ENCODE measurements at places on chromosomes 2 and 18.

- DNase-seq, result no peak
Observed at GRCh38 chr2:130878316-130878715, 41.6 kb downstream of the ARHGEF4 start.

DNA sequence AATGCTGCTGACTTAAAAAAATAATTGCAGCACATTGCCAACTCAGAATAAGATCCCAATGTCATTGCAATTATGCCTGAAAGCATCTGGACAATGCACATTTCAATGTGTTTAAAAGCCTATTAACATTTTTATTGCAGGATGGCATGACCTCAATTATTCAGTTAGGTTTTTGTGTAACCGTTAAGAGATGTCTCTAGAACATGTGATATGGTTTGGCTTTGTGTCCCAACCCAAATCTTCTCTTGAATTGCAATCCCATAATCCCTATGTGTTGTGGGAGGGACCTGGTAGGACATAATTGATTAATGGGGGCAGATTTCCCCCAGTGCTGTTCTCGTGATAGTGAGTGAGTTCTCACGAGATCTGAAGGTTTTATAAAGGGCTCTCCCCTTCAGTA is 43.2 kb upstream of the ZC3H15 start:
- no peak for DNase-seq

DNA sequence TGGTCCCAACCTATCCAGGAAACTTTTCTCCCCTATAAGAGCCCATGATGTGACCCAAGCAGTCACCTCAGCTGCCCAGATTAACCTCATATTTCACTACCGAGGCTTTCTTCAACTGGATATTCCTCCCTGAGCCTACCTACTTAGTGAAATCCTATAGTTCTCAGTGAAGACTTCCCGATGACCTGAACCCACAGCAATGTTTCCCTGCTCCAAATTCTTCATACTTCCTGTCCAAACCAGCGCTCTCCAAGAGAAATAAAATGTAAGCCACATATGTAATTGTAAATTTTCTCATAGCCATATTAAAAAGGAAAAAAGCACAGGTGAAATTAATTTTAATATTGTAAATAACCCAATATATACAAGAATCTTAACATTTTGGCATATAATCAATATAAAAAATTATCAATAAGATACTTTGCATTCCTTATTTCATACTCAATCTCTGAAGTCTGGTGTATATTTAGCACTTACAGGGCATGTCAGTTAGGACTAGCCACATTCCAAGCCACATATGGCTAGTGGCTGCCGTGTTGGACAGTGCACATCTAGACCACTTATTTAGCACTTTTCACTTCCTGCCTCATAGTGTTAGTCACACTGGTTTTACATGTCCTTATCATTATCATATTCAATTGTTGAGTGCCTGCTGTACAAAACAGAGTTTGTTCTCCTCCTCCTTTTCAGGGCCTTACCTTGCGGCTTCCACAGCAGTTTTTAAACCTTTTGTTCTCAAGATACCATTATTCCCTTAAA is 1.9 kb upstream of the STAT4 start:
- no peak for DNase-seq

DNA sequence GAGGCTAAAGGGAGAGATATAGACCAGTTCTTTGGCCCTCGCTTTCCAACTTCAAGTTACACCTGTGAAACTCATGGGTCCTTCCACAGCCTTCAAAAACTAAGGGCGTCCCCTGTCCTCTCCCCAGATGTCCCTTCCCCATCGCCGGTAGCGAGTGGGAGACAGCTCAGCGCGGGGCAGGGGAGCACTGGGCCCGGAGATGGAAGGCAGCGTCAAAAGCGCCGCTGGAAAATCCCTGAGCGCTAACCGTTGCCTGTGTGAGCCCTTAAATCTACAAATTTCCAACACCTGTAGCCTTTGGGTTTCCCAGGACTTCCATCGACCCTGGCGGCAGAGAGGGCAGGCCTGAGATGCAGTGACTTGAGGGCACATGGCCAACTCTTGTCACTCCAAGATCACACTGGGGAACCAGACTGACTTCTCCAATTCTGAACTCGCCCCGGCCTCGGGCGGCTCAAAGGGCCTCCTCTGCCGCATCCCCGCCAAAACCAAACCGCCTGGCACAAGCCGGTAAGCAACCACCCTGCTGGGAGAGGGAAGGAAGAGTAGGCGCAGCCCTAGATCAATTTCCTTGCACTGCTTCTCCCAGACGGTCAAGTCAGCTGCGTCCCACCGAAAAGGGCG is 879 bp upstream of the EPAS1 start:
- peak; percentile 57 for DNase-seq

DNA sequence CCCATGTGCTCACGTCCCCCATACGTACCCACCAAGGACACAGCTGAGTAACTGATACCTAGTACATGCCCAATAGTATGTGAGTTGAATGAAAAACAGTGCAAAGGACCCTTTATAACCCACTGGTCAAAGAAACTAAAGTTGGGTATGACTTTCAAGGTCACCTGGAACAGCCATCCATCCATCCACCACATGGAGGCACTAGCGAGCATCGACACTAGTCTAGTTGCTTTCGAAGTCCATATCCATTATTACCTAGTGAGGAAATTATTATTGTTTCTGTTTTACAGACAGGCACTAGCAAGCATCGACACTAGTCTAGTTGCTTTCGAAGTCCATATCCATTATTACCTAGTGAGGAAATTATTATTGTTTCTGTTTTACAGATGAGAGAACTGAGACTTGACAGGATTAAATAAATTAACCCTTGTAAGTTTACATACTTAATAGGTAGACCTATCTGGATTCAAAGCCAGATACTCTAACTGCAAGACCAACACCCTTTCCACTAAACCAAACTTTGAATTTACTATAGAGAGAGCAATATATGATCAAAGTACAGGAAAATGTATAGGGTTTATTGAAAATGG is 233.7 kb downstream of the METTL4 start:
- DNase-seq, result no peak

DNA sequence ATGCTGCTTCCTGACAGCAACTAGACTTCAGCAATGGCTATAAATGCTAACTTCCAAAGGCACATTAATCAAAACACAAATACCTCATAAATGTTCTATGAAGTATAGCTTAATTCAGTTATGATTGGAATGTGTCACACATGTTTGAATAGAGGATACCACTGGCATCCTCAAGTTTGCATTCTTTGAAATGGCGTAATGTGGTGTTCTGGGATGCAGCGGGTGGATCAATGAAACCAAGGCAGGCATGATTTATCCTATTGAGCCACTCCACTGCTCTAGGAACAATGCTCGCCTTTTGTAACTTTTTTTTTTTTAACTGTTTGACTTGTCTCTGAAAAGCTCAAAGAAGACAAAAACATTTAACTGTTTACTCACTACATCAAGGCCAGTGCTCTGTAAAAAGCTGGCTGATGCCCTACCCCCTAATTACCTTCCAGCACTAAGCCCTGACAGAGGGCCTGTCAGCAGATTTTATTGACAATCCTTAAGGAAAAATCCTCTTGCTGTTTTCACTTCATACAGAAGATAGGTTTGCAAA is 278.8 kb upstream of the SESTD1 start:
- no peak for DNase-seq
